NCI-H1417 treated with DMSO at 0.1 percent for 48 hours (cell line): ENCODE measurements at places on chromosomes 2 and 18.

DNA sequence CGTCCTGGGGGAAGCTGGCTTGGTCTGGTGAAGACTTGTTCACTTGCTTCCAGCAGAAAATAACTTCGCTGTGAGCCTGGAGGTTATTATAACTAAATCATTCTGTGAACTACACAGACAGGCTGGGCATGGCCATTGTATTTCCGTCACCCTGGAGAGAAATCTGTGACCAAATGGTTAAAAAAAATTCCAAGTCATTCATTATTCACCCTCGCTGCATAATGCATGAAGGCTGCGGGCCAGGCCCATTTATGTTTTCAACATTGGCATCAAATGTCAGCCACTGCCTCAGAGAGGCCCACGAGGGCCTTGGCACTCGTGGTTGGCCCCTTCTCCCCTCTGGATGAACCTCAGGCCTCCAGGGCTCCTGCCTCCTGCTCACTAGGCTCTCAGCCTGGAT lies 57.7 kb downstream of the RRM2 start:
- no peak for DNase-seq

DNA sequence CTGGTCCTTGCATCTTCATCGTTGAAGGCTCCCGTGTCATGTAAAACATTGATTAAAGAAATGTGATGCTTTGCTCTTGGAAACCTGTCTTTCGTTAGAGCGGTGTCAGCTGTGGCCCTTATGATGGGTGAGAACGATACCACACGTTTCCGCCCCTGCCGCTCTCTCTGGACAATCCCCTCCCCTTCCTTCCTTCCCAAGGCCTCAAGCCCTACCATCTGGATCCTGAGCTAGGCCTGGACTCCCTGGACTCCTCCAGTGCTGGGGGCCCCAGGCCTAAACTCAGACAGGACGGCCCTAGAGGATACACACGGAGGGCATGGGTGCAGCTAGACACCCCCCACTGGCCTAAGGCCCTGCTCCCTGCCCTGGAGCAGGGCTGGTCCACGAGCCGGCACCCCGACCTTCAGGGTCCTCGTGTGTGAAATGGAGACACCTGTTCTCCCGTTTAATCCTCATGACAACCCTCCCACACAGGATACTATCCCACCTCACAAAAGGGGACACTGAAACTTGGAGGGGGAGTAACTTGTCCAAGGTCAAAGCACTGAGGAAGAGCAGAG lies 13.2 kb downstream of the BIN1 start:
- no peak for DNase-seq

DNA sequence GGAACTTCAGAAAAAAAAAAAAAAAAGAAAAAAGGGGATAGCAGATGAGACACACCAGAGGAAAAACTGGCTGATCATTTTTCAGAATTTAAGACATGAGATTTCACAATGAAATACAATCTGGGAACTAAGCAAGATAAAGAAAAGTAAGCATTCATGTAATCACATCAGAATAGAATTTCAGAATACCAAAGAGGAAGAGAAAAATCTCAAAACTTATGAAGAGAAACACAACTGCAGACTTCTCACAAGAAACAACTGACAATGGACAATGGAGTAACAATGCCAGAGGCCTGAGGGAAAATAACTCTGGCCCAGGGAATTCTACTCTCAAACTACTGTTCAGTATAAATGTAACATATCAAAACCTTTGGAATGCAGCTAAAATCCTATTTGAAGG lies 13.2 kb upstream of the RRM2 start:
- DNase-seq = no peak

GRCh38 chr2:151525821-151526373 lies 116.2 kb downstream of the RIF1 start:
- DNase-seq = no peak

DNA sequence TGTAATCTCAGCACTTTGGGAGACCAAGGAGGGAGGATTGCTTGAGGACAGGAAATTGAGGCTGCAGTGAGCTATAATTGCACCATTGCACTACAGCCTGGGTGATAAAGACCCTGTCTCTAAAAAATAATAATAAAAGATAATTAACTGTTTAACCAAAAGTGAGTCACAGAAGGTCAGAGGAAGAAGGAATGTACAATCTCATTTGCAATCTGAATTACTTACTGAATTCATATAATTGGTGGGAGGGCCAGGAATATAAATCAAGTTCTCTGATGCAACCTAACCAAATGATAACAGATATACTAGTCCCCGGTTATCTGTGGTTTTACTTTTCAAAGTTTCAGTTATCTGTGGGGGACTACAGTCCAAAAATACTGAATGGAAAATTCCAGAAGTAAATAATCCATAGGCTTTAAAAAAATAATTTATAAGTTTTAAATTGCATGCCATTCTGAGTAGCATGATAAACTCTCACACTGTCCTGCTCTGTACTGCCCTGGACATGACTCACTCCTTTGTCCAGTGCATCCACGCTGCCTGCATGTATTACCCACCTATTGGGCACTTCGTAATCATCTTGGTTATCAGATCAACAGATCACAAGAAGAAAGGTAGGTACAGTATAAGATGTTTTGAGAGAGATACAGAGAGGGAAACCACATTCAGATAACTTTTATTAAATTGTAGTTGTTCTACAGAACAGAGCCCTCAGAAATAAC lies 12.8 kb upstream of the MATN3 start:
- DNase-seq = no peak

GRCh38 chr2:39434233-39434897 lies 2.7 kb downstream of the MAP4K3 start:
- DNase-seq = no peak
